ENCODE measurements at places on chromosomes 2 and 18.

DNA sequence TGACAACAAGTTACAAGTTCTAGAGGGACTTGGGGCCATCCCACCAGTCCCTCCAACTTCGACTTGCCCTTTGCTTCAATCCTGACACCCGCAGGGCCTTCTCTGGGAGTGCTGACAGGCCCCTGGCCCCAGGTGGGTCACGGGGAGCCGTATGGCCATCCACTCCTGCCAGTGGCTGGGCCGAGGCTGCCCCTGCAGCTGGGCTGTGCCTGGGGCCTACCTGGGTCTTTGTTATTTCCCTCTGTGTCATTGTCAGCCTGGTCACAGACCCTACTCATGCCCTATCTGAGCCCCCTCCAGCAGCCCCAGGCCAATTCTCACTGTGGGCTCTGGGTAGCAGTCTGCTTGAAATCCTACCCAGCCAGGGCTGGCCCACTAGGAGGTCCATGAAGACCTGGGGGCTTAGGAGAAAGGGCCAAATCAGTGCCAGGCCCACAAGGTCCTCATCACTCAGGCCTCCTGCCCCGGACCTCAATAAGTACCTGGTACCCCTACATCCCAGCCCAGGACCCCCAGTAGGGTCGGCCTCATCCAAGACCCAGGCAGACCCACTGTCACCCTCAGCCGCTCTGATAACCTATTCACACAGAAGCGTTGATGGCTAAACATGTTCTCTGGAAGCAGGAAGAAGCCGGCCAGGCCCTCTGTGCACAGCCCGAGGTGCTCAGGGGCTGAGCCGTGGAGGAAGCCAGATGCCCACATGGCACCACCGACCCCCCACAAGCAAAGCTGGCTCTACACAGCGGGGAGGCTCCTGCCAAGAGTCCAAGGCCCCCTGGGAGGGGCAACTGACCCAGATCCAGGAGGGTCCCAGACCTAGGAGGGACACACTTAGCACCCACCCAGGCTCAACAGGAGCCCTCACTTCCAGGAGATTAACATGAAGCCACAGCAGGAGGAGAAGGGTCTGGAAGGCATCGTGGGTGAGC is 57.7 kb downstream of the BIN1 start:
- no peak for DNase-seq

DNA sequence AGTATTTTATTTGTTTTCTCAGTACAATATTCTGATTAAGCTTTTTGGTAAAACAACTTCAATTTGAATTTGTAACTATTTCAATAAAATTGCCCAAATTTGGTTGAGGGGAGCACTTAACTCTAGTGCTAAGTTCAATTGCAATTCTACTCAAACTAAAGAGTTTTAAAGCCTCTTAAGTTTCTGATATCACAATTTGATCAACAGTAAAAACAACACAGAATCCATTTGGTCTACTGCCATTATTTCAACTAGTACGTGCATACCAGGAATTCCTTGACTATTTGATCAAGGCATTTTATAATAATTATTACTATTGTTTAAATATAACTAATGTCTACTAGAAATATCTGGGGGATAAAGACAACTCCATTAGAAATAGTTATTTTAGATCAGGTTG is 150.9 kb downstream of the ROCK1 start:
- no peak for DNase-seq

GRCh38 chr2:46091004-46091403 is 206.2 kb upstream of the EPAS1 start:
- DNase-seq: no peak

GRCh38 chr2:166127217-166128155 is at the start of gene SCN1A:
TSS of gene SCN1A (minus strand) at chr2:166128020. CDS start at chr2:166073621, 54,399 bp downstream.
- no peak for DNase-seq

- DNase-seq: no peak
Observed at GRCh38 chr2:36137612-36138011, 218.0 kb upstream of the CRIM1 start.

DNA sequence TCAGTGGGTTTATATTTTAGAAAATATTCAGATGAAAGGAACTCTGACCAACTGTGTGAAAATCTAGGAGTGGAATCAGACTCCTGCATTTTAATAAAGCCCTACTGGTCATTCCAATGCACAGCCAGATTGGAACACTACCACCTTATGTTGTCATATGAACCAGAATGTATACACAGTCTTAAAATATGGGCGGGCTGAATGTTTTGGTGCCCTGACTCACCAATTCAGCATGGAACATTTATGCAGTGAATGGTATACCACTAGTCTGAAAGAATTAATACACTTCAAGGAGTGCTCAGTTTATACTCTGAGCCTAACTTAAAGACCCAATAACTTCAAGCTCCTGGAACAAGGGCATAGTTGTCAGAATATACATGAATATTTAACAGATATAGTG is 280.9 kb upstream of the TCF4 start:
- DNase-seq: no peak

GRCh38 chr2:197090742-197091367 is 164.3 kb upstream of the PGAP1 start:
- no peak for DNase-seq

- DNase-seq: no peak
Observed at GRCh38 chr2:202101026-202101579, 28.0 kb downstream of the KIAA2012 start.

GRCh38 chr18:77110400-77110799 is 22.2 kb downstream of the MBP start:
- no peak for DNase-seq

GRCh38 chr2:210792000-210792399 is 235.6 kb downstream of the CPS1 start:
- no peak for DNase-seq

GRCh38 chr2:158600155-158600802 is 143.5 kb downstream of the PKP4 start:
- DNase-seq: no peak

GRCh38 chr18:44558767-44559166 is 121.9 kb upstream of the SETBP1 start:
- DNase-seq: no peak

- no peak for DNase-seq
Observed at GRCh38 chr2:84249140-84249539, 209.9 kb downstream of the SUCLG1 start.

DNA sequence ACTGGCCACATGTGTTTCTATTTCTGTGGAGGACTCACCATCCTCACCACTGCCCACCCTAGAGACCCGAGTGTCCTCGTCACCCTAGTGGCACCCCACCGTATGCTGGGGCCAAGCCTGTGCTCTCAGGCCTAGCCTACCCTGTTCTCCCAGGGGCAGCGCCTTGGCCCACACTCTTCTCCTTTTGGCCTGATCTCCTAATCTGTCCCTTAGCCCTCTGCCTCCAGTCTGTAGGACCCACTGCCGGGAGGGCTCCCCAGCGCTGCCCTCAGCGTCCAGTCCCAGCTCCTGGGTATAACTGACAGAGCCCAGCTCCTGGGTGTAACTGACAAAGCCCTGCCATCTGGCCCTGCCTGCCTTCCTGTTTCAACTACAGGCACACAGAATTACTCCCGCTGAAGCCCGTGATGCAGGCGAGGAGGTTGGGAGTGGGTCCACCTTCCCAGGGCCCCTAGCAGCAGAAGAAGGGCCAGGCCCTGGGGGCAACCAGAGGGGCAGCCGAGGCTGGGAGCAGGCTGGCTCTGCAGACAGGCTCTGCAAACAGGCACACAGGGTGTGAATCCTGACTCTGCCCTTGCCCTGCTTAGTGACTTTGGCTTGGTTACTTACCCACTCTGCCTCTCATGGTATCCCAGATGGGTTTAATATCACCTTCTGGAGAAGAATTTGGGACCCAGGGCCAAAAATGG is 25.6 kb upstream of the PTMA start:
- DNase-seq: no peak

- DNase-seq: no peak
Observed at GRCh38 chr2:30686000-30686399, 121.2 kb downstream of the CAPN13 start.

- no peak for DNase-seq
Observed at GRCh38 chr2:153386481-153386897, 92.1 kb downstream of the RPRM start.

All from stimulated activated CD8-positive, alpha-beta memory T cell treated with anti-CD3 and anti-CD28 coated beads, Interleukin-7, amount 100 ng/mL, for 1 hour (primary cell).